ENCODE measurements at places on chromosomes 11 and 22.

DNA sequence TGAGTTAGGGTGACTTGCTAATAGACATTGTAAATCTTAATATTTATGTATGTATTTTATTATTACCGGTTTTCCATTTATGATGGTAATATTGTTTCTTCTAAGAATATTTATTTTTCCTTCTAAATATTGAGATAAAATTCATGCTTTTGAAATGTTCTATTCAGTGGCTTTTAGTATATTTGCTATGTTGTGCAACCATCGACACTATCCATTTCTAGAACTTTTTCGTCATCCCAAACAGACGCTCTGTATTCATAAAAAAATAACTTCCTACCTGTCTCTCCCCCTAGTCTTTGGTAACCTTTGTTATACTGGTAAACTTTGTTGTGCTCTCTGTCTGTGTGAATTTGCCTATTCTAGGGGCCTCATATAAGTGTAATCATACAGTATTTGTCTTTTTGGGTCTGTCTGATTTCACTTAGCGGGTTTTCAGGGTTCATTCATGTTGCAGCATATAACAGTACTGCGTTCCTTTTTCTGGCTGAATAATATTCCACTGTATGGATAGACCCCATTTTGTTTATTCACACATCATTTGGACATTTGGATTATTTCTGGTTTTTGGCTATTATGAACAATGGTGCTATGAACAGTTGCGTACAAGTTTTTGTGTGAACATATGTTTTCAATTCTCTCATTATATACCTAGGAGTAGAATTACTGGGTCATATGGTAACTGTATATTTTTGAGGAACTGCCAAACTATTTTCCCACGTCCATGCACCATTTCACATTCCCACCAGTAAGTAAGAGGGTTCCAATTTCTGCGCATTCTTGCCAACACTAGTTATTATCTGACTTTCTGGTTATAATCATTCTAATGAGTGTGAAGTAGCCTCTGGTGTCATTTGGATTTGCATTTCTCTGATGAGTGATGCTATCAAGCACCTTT is 15.9 kb downstream of the NEAT1 start:
- DNase-seq = no peak

GRCh38 chr11:124776865-124777645 is 15.0 kb upstream of the ESAM start:
- DNase-seq = no peak

- no peak for DNase-seq
Observed at GRCh38 chr22:28783786-28784671, 11.5 kb downstream of the CCDC117 start.

DNA sequence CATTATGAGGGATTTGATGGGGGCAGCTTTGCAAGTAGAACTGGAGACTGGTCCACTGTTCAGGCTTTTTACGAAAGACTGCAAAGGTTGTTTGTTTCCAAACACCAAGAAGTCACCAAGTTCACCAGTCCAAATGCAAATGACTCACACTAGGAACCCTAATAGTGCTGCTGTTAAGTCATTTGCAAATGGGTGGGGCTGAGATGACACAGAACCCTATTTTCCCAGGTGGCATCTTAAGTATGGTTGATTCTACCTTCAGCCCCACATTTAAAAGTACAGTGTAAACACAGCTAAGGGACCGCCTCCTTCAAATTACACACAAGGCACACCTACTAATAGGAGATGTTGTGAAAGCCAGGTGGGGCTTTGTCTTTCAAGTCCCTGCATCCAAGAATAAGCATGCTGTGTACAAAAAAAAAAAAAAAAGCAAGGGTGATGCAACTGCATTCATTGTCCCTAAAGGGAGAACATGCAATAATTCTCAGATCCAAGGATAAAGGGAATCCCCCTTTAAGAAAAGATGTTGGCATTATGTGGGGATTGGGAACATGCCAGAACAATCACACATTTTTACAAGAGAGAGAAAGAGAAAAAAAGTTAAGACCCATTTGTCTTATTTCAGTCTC is 27.3 kb downstream of the BDNF start:
- no peak for DNase-seq

DNA sequence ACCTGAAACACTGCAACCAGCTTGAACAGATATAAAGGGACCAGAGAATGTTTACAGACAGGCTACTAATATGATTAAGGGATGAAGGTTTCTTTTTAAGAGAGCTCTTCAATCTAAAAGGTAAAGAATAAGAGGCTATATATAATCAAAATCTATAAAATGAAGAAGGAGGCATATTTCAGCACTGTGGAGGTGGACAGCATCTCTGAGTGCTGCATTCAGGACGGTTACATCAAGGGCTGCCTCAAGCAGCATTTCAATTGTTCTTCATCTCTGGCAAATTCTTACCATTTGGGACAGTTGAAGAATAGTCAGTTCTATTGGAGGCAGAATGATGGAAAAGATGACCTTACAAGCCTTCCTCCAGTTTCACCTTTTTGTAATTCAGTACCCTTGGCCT is 139.6 kb upstream of the LMO1 start:
- no peak for DNase-seq

GRCh38 chr11:15059132-15059915 is 14.1 kb upstream of the CALCB start:
- DNase-seq = no peak

DNA sequence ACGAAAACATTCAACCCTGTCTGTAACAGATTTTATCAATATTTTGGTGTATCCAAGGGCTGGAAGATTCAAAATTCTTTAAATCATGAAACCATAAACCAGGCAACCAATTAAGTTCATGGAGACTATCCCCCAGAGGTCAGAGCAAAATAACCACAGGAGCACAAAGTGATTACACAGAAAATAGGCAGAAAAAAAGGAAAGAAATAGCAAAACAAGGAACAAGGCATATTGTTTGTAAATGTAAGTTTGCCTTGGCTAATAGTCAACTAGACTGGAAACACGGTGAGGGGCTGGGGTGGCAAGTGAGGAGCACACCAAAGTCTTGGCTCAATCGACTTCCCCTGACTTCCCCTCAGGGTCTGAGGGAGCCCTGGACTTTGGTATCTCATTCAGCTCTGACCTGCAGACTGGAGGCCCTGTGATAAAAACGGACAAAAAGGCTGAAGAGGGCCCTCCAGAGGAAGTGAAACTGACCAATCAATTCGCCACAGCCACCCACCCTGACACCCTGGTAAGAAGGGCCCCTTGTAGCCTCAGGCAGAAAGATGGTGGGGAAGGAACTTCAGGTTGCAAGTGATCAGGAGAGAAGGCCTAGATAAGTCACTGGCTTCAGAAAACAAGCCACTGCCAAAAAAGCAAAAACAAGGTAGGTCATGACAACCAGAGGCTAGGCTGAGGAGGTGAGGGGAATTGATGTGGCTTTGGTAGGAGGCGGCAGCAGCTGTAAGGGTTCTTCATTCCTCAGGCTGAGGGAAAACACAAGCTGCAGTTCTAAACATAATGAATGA is 1.8 kb downstream of the SIK3 start:
- peak; percentile 44 for DNase-seq

GRCh38 chr11:2662024-2662312 is 37.8 kb downstream of the KCNQ1OT1 start:
- DNase-seq = no peak

GRCh38 chr11:19907008-19907579 is 194.5 kb downstream of the NAV2 start:
- no peak for DNase-seq

DNA sequence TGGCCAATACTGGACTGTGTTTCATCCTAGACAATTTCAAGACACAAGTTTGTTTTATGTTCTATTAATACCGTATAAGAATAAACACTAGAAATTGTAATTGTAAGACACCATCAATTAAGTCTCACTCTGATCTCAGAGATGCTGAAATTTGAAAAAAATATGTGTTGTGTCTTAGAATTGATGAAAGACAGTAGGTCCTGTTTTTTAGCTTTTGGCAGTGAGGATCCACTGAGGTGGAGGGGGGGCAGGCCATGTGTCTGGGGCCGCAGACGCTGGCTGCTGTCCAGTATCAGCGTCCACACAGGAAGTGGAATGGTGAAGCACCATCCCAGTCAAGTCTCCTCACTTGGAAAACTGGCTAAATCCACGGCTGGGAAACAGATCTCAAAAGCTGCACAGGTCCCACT is 22.5 kb upstream of the ALG8 start:
- DNase-seq = no peak

DNA sequence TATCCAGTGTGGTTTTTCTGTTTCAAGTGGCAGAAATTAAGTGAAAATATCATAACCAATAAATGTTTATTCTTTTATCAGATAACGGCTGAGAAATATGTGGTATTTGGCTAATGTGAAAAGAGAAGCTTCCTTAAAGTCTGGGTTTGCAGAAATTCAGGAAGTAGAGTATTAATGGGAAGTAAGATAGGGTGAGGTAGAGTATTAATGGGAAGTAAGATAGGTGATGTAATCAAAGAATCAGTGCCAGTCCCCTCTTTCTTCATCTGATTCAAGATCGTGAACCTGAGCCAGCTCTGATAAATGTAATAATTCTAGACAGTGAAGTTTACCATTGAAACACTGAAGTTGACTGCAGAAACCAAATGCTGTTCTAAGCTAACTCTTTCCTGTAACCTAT is 30.9 kb downstream of the TRPC6 start:
- DNase-seq = no peak

DNA sequence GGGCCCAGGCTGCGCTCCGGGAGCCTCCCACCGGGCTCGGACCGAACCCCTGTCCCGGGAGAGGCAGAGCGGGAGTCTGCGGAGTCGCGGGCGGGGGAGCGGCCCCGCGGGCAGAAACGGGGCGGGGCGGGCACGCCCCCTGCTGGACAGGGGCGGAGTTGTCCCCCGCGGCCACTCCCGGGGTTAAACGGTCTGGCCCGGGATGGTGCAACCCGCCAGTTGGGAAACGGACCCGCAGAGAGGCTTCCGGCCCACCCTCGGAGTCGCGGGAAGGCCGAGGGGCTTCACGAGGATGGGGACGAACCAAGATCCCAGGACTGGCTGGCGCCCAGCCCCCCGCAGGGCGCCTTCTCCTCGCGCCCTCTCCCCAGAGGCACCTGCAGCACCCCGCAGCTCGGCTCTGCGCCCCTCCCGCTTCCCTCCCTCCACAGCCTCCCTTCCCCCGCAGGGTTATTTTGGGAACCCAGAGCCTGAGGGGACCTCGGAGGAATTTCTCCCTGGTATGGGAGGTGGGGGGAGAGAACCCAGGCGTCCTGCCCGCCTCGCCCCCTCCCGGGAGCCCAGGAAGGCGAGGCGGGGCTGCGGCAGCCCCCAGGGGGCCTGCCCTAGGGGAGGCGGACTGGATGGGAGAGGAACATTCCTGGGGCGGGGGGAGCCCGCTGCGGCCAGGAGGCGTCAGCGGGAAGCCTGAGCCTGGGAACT is 902 bp downstream of the RASGRP2 start:
- peak; percentile 80 for DNase-seq

- no peak for DNase-seq
Observed at GRCh38 chr11:102226702-102227490, 90.4 kb upstream of the BIRC3 start.

DNA sequence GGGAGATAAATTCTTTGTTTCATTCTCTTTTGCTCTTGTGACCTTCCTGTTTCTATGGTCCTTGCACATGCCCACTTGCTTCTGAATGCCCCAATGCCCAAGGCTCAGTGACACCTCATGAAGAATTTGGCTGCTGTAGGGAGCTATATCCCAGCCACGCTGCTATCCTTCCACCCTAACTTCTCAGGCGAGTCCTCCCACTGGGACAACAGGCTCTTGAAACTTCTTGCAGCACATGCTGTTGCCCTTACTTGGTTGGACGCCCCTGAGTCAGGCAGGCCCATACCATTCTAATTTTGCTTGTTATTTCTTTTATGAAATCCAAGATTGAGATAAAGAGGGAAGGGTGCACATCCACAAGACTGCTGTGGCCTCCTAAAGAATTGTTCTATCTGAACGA is 57.6 kb upstream of the BLID start:
- DNase-seq = no peak

GRCh38 chr22:30978304-30978962 is 9.4 kb downstream of the TUG1 start:
- DNase-seq = no peak

GRCh38 chr11:60077216-60077817 is 11.1 kb upstream of the MS4A2 start:
- no peak for DNase-seq

DNA sequence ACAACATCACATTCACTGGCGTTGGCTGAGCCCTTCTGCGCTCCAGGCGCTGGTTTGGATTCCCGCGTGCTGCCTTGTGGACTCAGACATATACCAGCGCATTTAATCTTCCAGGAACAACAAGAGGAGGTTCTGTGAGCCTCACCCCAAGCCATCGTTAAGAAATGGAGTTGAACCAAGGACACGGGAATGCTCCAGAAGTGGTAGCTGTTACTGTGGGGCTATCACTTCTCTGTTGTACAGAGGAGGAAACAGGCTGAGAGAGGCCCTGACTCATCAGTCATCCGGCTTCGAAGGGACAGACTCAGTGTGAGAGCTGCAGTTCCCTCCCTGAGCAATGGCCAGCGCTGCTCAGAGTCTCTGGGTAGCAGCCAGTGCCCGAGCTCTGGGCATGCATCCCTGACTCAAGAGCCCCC is 291.3 kb downstream of the TBC1D22A start:
- DNase-seq = no peak

- DNase-seq = peak; percentile 79
Observed at GRCh38 chr11:45922425-45923082, at the start of gene LARGE2. Gene LARGE2 (plus strand): TSS chr11:45922656. CDS start chr11:45922883, 227 bp downstream.

DNA sequence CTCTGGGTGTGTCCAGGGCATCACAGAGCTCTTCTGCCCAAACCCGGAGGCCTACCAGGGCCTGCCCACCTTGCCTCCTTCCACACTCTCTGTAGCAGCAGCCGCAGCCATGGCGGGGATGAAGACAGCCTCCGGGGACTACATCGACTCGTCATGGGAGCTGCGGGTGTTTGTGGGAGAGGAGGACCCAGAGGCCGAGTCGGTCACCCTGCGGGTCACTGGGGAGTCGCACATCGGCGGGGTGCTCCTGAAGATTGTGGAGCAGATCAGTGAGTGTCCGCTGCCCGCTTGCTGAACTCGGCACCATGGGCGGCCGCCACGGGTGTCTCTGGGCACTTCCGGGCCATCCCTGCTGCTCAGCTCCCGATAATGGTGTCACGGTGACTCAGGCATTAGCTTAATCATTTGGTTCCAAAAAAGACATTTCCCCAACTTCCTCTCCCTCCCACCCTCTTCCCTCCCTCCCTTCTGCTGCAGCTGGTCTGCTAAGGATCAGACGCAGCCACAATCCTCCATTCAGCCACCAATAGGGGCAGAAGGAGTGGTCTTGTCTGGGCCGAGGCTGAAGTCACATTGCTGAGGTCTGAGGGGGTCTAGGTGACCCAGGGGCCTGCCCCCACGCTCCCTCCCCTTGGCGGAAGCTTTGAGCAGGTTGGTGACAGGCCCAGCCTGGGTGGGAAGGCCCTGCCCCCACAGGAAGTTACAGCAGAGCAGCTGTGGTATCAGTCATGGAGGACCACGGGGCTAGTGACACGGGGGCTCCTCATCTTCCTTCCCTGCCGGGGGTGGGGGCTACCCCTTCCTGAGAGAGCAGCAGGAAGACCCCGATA is 950 bp downstream of the FERMT3 start:
- no peak for DNase-seq

- no peak for DNase-seq
Observed at GRCh38 chr11:82959987-82960778, 58.6 kb downstream of the DDIAS start.

GRCh38 chr11:2512431-2513407 is 67.9 kb downstream of the KCNQ1 start:
- DNase-seq = no peak

Data from HTR-8/SVneo (cell line).